ENCODE measurements at places on chromosomes 1 and 21.

- peak; percentile 57 for DNase-seq
These were observed 5.8 kb upstream of the CTSE start for GRCh38 chr1:206029484-206029883.

DNA sequence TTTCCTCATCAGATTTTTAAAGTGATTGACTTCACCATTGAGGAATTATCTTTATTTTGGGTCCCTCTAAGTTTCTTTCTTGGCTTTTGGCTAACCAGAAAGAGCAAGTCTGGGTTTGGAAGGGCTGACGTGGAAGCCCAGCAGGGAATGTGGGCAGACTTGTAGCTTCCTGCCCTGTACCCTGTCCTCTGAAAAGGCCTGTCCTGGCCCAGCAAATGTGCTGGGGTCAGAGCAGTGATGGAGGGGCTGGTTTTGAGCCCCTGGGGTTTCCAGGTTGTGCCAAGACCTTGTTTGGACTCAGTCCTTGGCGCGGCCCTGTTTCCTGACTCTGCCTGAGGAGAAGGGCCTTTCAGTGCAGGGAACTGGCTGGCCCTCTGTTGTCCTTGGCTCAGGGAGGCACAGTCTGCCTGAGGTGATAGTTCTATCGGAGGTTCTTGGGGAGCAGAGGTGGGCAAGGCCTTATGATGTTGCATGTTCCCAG, 72.1 kb downstream of the UCK2 start:
- no peak for DNase-seq

DNA sequence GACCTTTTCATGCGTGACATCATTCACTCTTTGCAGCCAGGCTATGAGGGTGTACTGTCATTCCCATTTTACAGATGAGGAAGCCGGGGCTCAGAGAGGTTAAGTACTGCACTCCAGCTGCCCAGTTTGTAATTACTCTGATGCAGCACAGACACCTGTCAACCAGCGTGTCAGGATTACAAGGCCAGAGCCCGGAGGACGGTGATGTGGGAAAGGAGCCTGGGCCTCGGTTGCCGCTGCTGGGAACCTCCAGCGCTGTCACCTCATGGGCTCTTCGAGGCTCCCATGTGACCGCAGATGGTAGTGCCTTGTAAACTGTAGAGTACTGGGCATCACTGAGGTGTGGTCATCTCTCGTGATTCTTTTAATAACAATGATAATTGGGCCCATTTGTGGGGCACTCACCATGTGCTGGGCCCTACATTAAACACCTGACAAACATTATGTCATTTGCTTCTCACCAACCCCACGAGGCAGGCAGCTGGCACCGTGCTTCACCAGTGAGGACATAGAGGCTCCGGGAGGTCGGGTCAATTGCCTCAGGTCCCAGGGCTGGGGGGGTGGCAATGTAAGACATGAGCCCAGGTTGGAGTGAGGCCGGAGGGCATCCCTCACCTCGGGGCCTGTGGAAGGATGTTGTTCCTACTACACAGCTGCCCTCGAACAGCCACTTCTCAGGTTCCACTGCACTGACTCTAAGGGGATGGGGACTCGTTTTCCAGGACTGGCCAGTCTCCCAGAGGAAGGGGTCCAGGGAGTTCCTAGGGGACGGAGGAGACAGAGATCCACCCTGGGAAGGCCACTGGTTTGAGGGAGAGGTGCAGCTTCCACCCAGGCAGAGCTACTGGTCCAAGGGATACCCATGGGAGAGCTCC, 42.8 kb upstream of the PADI1 start:
- no peak for DNase-seq

- DNase-seq, result peak; percentile 81
These were observed at the start of gene COL6A2 for GRCh38 chr21:46097336-46098293. TSS of gene COL6A2 (plus strand) at chr21:46098112.

DNA sequence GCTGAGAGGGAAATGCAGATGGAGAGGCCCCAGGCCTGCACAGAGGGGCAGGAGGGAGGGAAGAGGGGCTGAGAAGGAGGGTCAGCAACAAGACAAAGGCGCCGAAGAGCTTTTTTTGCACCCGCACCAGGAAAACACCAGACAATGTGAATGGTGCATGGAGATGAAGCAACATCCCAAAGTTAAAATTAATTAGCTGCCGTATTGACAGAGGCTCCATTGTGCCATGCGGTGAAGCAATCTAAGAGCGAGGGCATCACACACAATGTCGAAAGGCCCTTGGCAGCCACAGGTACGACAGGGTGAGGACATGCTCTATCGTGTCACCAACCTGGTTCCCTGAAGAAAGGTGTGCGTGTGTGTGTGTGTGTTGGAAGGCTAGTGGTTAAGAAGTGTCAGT, 41.2 kb downstream of the SSBP3 start:
- DNase-seq, result no peak

DNA sequence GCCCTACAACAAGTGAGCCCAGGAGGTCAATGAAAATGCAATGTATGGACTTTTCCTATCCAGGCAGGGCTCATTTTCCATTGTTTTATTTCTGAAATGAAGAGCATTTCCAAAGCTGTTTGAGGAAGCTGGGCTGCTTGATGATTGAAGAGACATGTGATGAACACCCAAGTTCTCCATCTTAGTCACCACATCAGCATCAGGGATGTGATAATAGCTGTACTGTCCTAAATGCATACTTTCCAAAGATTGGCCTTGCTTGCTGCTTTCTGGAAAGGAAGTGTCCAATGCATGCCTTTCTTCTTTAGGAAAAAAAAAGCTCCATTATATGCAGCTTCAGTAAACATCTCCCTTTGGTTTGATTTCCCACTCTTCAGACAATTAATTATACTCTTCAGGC, 425.9 kb upstream of the RUNX1 start:
- DNase-seq, result no peak

- DNase-seq, result no peak
These were observed 43.5 kb downstream of the CD34 start for GRCh38 chr1:207867136-207868109.

GRCh38 chr1:207414606-207415108, 39.5 kb upstream of the CR2 start:
- no peak for DNase-seq

DNA sequence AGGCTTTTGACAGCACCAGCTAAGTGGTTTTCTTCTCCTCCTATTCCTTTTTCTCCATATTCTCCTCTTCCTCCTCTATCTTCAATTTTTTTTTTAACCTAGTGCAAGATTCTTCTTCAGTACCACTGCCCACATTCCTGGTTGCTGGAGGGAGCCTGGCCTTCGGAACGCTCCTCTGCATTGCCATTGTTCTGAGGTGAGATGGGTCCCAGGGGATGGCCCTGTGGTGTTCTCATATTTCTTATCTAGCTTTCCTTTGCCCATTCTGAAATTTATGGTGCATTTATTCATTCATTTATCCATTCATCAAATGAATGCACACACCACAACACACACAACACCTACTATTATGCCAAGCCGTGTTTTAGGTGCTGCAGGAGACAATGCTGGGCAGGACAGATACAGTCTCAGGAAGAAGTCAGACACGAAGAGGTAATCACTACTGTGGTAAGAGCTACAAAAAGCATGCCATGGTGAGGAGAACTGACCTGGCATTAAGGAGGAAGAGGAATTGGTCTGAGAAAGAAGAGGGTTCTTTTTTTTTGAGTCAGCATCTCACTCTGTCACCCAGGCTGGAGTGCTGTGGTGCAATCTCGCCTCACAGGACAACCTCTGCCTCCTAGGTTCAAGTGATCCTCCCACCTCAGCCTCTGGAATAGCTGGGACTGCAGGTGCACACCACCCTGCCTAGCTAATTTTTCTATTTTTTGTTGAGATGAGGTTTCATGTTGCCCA, 47.5 kb upstream of the TDRD10 start:
- no peak for DNase-seq

GRCh38 chr1:116704278-116704677, 36.7 kb upstream of the IGSF3 start:
- DNase-seq, result no peak

- DNase-seq, result no peak
These were observed 408.4 kb downstream of the NTNG1 start for GRCh38 chr1:107549152-107549810.

GRCh38 chr1:203271962-203272632, 33.2 kb upstream of the BTG2 start:
- no peak for DNase-seq

DNA sequence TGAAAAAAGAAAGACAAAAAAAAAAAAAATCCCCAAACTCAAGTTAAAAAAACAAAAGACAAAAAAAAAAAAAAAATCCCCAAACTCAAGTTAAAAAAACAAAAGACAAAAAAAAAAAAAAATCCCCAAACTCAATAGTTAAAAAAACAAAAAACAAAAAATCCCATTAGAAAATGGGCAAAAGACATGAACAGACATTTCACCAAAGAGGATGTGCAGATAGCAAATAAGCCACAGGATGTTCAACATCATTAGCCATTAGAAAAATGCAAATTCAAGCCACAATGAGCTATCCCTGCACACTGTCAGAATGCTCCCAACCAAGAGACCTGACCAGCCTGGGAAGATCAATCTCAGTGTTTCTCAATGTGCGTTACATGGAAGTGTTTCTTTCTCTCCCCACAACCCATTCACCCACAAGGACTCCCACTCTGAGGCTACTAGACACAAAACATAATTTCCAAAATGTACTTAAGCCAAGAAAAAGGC, 33.9 kb downstream of the MRAP start:
- no peak for DNase-seq

DNA sequence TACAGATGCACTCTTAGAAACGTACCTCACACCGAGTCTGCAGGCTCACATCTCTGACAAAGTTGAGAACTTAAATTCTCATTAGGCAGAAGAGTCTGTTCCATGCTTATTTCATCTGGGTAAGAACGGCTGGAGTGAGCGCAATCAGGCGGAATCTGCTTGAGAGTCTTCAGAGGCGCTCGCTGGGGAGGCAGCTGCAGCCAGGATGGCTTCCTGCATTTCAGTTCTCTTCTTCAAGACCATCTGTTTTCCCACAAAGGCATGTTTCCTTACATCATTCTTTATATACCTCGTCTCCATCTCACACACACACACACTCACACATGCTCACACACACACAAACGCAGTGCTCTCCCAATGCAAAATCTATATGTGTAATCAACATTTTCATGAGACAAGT, 497.1 kb downstream of the AJAP1 start:
- DNase-seq, result peak; percentile 3

- DNase-seq, result no peak
These were observed 35.4 kb downstream of the IGSF21 start for GRCh38 chr1:18142969-18143368.

DNA sequence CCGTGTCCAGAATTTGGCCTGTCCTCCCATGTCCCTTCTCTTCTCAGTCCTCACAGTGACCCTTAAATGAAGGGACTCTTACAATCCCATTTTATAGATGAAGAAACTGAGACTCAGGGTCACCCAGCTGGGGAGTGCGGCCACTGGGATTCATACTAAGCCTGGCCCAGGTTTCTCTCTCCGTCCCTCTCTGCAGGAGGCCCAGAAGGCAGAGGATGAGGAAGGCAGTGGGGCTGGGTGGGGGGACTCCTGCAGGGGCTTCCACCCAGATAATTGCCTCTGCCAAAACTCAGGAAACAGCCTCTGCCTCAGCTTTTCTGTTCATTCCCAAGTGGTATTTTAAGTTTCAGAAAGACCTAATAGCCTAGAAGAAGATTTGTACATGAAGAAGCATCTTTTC, 299.8 kb downstream of the MATN1 start:
- DNase-seq, result no peak

GRCh38 chr1:85454214-85454613, 10.7 kb downstream of the DDAH1 start:
- DNase-seq, result no peak

GRCh38 chr1:229266832-229267500, 3.9 kb upstream of the RAB4A start:
- no peak for DNase-seq

DNA sequence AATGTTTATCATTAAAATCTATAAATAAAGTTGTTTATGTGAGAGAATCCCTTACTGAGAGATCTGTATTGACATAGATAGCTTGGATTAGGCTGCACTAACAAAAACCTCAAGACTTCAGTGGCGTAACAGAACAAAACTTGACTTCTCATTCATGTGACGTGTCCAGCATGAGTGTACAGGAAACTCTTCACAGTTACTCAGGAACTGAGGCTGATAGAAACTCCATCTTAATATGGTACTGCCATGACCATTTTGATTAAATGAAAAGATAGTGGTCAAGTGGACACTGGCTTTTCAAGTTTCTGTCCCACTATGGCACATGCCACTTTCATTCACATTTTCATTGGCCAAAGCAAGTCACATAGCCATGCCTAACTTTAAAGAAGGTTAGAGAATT, 3.7 kb downstream of the ST3GAL3 start:
- no peak for DNase-seq

GRCh38 chr1:229859026-229859425, 208.0 kb upstream of the GALNT2 start:
- DNase-seq, result no peak

DNA sequence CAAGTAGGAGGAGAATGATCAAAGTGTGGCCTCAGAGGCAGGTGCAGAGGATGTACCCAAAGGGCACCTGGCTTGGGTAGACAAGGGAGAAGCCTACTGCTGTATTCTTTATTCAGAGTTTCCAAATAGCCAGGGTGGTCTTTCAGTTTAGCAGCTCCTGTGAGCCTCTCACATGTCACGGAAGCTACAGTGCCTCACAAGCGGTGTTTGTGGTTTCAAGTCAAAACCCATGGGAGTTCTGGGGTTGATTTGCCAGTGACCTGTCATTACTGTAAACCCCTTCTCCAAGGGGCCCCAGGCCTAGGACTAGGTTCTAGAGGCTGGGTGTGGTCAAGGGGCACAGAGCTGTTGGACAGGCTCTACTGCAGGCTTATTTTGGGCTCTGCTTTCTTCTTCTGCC, 10.2 kb upstream of the IL10 start:
- DNase-seq, result no peak

- no peak for DNase-seq
These were observed 25.8 kb upstream of the CAPZB start for GRCh38 chr1:19511116-19511515.

DNA sequence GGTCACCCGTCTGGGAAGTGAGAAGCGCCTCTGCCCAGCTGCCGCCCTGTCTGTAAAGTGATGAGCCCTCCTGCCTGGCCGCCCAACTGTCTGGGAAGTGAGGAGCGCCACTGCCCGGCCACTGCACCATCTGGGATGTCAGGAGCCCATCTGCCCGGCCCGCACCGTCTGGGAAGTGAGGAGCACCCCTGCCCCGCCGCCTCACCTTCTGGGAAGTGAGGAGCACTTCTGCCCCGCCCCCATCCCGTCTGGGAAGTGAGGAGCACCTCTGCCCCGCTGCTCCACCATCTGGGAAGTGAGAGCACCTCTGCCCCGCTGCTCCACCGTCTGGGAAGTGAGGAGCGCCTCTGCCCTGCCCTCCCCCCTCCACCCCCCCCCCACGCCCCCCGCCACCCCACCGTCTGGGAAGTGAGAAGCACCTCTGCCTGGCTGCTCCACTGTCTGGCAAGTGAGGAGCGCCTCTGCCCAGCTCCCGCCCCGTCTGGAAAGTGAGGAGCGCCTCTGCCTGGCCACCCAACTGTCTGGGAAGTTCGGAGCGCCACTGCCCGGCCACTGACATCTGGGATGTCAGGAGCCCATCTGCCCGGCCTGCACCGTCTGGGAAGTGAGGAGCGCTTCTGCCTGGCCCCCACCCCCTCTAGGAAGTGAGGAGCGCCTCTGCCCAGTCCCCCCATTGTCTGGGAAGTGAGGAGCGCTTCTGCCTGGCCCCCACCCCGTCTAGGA, 4.5 kb upstream of the ZZZ3 start:
- DNase-seq, result no peak
